ENCODE measurements at places on chromosomes 7 and 10.

DNA sequence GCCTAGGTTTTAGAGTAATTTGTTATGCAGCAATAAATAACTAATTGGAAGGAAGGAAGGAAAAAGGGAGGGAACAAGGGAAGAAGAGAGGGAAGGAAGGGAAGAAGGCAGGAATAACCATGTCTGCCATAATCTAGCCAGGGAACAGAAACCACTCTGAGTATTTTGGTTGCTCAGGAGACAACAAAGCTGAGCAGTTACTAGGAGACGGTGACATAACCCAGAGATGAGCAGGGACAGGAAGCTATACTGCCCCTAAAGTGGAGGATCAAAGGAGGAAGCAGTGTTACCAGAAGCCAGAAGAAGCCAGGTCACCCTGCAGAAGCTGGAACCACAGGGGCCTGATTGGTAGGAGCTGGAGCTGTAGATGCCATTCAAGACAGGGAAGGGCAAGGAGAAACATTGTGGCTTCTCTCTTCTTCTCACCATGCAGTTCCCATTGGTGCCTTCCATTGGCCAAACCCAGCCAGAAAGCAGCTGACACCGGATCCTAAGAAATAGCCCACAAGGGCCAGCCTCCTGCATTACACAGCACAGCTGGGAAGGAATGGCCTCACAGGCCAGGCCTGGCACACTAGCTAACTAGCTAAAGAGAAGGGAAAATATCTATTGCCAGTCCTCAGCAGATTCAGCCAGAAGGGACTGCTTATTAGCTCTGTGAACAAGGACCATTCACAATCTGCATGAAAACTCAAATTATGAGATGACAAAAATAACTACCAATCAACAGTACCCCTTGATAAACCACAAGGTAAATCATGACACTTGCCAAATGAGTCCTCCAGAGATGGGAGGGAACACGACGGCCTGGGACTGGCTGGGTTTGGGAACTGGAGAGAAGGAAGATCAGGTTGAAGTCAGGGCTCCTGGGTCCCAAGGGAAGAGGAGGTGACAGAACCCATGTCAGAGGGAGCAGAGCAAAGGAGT, 184.5 kb upstream of the NFE2L3 start:
- DNase-seq: no peak

DNA sequence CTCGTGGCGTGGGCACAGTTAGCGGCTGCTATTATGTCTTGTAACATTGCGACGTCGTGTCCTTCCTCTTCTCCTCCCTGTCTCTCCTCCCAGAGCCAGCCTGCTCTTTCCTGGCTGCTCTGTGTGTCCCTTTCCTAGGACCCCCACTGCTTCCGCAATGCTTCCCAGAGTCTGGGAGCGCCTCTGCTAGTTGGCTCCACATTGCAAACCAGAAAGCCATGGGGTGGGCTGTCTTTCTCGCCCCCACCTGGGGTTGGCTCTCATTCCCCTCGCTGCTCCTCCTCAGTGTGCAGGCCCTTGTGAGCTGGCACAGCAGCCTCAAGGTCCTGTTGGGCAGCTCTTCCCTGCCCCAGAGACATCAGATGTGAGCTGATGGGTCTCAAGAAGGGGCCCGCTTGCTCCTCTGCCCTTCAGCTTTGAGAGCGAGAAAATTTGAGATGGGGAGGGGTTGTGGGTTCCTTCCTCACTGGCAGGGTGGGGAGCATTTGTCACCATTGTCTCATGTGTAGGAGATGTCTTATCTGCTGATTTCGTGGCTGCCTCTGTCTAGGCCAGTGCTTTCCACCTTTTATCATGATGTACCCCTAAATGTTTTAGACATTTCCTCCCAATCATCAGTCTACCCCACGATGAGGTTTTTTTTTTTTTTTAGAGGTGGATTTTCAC, 3.3 kb downstream of the ADAMTS14 start:
- DNase-seq: no peak

GRCh38 chr7:100900978-100901377, 5.3 kb upstream of the ACHE start:
- DNase-seq: no peak

GRCh38 chr7:129690701-129691100, 79.2 kb downstream of the NRF1 start:
- no peak for DNase-seq

DNA sequence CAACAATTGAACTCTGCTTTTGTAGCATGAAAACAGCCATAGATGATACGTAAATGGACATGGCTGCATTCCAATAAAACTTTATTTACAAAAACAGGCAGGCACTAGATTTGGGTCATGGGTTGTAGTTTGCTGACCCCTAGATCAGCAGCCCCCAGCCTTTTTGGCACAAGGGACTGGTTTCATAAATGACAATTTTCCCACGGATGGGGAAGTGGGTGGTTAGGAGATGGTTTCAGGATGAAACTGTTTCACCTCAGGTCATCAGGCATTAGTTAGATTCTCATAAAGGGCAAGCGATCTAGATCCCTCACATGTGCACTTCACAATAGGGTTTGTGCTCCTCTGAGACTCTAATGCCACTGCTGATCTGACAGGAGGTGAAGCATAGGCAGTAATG, 16.5 kb upstream of the ANK3 start:
- DNase-seq: no peak

DNA sequence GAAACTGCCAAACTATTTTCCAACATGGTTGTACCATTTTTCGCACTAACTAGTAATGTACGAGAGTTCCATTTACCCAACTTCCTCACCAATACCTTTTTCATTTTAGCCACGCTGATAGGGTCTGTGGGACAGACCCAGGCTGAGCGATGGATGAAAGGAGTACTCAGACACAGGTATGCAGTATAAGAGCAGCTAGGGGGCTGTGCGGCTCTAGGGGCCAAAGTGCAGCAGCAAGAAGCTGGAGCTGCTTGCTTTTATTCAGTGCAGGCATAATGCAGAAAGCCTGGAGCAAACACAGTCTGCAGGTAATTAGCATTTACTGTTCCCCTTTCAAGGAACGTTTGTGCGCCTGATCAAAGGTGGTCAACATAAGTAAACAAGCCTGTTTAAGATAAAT, 21.0 kb downstream of the UCMA start:
- DNase-seq: no peak

- DNase-seq: no peak
Observed at GRCh38 chr7:2813350-2814185, 30.5 kb downstream of the GNA12 start.

- no peak for DNase-seq
Observed at GRCh38 chr10:87852089-87852488, 11.2 kb downstream of the KLLN start.

DNA sequence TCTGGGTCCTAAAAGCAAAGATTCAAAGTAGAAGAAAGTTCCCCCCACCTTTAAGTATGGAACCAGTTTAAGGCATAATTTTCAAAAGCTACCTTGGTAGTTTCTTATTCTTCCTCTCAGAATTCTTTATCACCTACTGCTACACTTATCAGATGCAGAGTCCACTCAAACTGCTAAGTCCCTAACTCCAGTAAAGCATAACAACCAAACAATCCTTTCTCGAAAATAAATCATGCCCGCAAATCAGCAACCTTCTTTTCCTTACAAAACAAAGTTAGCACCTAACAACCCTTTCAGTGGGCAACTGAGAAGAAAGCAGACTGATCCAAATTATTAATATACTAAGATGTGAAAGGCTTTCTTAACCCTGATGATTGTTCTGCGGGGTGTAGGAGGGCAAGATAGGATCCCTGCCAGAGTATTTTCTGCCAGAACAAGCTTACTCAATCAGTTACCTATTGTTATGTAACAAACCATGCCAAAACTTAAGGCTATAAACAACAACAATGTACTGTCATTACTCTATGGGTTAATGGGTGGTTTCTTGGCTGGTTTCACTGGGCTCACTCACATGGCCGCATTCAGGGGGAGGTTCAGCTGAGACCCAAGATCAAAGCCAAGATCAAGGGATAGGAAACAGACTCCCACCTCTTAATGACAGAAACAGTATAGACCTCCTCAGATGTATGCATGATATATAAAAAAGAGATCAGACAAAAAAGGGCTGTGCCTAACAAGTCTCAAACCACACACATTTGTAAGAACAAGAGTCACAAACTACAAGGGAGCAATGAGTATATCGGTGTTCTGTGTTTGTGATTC, 42.0 kb downstream of the CCDC6 start:
- DNase-seq: no peak

DNA sequence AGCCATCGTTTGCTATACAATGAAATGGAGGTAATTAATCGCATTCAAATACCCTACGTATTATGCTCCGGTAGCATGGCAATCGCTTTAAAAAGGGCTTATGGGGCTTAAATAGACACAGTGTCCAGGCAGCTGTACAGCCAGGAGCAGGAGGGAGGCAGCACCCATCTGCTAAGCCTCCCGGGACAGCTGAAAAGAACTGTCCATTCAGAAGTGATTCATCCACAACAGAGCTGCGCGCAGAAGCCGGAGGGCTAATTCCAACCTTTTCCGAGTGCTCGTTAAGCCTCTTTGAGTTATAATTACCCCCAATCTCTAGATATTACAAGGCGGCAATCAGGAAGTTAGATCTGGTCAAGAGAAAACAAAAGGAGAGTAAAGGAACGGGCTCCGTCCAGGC, 58.3 kb downstream of the DPYSL4 start:
- no peak for DNase-seq

DNA sequence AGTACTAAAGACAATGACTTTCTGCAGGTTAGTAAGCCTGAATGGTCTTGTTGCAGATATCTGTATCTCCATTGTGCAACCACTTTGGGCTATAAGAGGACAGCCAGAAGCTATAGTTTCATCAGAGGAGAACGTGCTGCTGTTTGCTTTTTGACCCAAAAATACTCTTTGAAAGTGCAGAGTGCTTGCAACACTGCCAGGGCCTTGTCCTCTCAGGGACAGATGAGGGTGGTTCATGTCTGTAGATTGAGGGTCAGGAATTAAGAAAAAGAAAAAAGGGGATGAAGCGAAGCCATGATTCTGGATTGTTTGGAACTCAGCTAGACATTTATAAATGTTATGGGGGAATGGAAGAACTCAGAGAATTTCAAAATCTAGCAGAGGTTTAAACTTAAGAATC, 212.5 kb downstream of the SEC23IP start:
- DNase-seq: no peak

GRCh38 chr7:770741-771166, 43.7 kb upstream of the PRKAR1B start:
- no peak for DNase-seq

DNA sequence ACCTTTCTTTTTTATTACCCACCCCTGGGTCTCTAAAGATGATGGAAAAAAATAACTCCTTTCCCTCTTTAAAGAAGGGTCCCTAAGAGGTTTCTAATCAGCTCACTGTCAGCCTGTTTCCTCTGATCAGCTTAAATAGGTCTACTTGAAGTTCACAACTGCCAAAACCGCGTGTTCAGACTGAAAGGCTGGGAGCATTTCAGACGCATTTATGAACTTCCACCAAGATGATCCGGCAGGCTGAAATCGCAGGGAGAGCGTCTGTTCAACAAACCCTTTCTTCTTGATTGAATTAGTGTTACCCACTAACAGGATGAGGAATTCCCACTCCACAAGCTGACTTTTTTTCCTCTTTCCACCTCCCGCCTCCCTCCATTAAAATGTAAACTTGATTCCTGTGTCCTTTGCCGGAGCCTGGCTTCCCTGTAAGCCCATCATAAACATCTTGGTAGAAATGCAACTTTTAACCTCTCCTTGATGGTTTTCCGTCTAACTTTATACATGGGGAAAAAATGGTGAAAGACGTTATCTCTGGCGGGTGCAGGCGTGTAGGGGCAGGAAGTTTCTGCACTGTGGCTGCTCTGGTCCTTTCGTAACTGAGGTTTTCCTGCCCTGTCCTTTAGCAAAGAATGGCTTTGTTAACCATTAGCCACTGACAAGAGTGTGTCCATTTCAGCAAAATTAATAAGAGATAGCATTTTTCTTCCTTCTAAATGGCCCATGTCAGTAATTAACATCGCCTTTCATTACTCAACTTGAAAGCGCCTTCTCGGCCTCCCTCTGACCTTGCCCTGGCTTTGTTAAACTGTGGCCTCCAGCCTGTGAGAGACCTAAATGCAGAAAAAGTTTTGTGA, 130.7 kb downstream of the BAMBI start:
- DNase-seq: no peak

- DNase-seq: no peak
Observed at GRCh38 chr7:78232806-78233205, 434.2 kb downstream of the PHTF2 start.

DNA sequence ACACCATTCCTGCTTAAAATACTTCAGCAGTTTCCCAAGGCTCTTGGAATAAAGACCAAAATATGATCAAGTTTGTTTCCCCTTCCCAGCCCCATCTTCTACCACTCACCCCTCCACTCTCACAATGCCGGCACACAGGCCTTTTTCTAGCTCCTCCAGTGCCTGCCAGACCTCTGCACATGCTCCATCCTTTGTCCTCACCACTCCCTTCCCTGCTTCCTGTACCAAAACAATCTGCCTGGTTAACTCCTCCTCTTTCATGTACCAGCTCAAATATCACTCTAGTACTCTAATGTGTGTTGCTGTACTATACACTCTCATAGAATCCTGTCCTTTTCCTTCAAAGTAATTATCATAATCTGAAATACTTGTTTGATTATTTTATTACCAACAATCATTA, 19.4 kb downstream of the SCRN1 start:
- DNase-seq: no peak

- no peak for DNase-seq
Observed at GRCh38 chr7:20698469-20698868, 83.0 kb downstream of the ABCB5 start.

DNA sequence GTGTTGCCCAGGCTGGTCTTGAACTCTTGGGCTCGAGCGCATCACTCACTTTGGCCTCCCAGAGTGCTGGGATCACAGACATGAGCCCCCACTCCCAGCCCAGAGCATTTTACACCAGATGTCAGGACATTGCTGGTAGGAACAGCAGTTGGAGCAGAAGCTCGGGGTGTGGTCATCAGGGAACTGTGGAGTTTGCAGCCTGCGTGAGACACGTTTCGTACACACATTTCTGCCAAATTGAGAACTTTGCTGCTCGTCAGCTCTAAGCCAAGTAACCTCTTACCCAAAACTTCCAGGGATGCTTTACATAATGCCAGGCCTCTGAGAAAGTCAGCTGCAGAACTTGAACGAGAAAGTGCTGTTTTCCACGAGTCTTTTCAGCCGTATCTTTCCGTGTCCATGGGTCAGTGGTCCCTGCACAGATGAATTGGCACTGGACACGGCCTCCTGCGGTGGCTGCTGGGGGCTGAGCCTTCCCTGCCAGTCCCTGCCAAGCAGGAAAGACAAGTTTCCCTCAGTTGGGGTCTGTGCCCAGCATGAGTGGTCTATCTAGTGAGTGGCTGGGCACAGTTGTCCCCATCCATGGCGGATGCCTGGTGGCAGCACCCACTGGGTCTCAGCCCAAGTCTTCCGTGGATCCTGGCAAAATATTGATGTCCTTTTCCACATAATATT, 54.4 kb downstream of the DNAJB6 start:
- DNase-seq: no peak

DNA sequence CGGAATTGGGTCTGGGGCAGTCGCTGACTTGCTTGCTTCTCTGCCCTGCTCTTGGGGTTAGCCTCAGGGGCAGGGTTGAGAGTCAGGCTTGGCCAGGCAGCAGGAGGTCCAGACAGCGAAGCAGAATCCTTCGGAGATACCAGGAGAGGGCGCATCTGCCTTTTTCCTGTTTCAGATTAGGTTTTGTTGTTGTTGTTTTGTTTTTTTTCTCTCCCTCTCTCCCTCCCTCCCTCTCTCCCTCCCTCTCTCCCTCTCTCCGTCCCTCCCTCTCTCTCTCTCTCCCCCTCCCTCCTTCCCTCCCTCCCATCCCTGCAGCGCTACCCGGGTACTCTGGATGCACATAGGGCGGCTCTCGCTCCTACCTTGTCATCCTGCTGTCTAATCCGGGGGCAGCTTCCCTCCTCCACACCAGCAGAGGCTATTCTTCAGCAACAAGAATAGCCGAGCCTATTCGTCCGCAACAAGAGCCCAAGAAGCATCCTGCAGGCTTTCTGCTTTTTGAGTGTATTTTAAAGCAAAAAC, 758 bp upstream of the OPTN start:
- peak; percentile 59 for DNase-seq

- no peak for DNase-seq
Observed at GRCh38 chr7:6384327-6384726, 63.4 kb downstream of the DAGLB start.
